Esophagus squamous epithelium (tissue), 5 donors: ENCODE measurements at places on chromosomes 4 and X.

DNA sequence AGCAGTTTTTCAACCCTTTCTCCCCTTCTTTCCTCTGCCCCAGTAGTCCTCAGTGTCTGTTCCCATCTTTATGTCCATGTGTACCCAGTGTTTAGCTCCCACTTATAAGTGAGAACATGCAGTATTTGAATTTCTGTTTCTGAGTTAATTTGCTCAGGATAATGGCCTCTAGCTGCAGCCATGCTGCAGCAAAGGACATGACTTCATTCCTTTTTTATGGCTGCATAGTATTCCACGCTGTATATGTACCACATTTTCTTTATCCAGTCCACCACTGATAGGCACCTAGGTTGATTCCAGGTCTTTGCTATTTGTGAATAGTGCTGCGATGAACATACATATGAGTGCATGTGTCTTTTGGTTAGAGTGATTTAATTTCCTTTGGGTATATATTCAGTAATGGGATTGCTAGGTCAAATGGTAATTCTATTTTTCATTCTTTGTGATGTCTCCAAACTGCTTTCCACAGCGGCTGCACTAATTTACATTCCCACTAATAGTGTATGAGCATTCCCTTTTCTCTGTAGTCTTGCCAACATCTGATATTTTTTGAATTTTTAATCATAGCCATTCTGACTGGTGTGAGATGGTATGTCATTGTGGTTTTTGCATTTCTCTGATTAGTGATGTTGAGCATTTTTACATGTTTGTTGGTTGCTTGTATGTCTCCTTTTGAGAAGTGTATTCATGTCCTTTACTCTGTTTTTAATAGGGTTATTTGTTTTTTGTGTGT is 54.6 kb upstream of the ANK2 start:
- DNase-seq: no peak
- no peak overlapping the region for H3K4me3 ChIP-seq
- no peaks in the 10 kb centered on the region for H3K4me1 ChIP-seq
- no peaks in the 10 kb centered on the region for H3K27me3 ChIP-seq

DNA sequence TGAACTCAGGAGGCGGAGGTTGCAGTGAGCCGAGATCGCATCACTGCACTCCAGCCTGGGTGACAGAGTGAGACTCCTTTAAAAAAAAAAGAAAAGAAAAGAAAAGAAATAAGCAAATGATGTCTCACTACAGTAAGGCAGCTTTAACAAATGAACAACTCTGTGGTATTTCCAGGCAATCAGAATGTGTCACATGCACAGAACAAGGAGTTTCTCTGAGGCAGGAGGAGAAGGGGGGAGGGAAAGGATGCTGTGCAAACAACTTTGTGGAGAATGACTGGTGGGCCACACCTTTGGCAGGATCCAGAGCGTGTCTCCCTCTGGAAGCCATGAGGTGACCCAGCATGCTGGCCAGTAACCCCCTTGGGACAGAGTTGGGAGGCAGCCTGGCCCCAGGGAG is 57.6 kb downstream of the RAI2 start:
- no peak overlapping the region for H3K27ac ChIP-seq
- DNase-seq: no peak
- no peak overlapping the region for H3K4me3 ChIP-seq
- H3K27me3 ChIP-seq: no peaks in the 10 kb centered on the region
- H3K4me1 ChIP-seq: no peaks in the 10 kb centered on the region

GRCh38 chr4:141686146-141686775 is 49.9 kb downstream of the IL15 start:
- H3K27me3 ChIP-seq: no peaks in the 10 kb centered on the region
- H3K36me3 ChIP-seq: no peaks in the 10 kb centered on the region
- peaks cover 6% of the 10 kb centered on the region for H3K4me1 ChIP-seq
- H3K27ac ChIP-seq: no peak overlapping the region
- no peak for DNase-seq

DNA sequence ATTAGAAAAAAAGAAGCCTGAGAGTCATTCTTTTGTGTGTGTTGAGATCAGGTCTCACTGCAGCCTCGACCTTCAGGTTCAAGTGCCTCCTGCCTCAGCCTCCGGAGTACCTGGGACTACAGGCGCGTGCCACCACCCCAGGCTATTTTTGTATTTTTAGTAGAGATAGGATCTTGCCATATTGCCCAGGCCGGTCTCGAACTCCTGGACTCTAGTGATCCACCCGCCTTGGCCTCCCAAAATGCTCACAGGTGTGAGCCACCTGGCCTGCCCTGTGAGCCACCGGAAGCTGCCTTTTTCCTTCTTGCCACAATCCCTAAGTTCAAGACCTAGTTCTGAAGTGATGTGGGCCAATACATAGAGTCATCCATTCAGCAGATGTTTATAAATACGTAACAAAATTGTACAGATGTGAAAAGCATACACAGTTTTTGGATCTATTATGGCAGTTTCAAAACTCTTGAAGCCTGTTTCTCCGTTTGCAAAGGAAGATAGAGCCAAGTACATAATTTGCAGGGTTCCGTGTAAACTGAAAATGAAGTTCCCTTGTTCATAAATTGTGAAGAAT is 536 bp upstream of the CTSO start:
- H3K36me3 ChIP-seq: no peaks in the 10 kb centered on the region
- peak overlapping the region; percentile 100 for H3K27ac ChIP-seq
- H3K4me3 ChIP-seq: peak overlapping the region; percentile 99
- H3K4me1 ChIP-seq: peaks cover 3% of the 10 kb centered on the region
- no peaks in the 10 kb centered on the region for H3K27me3 ChIP-seq

GRCh38 chrX:151183912-151184565 is 7.7 kb downstream of the GPR50 start:
- no peak overlapping the region for H3K4me3 ChIP-seq
- DNase-seq: no peak

GRCh38 chrX:99750721-99751120 is 659.4 kb downstream of the PCDH19 start:
- DNase-seq: no peak
- no peak overlapping the region for H3K4me3 ChIP-seq
- H3K27me3 ChIP-seq: no peaks in the 10 kb centered on the region
- no peaks in the 10 kb centered on the region for H3K4me1 ChIP-seq

DNA sequence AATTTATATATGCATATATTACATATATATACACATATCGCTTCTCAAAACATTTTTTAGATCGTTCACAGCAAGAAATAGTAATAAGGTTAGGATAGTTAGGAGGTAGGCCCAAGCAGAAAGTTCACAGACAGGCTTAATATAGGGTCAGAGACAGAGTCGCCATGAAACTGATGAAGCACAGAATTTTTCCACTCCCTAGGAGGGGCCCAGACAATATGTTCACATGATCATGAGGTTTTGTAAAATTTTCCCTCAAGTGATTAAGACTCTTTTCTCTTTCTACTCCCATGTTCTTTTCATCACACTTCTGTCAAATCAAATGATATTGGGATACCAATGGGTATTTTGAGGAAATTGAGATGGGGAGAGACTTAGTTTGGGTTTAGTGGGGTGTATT is 5.2 kb upstream of the ENAM start:
- no peak overlapping the region for H3K4me3 ChIP-seq
- H3K27me3 ChIP-seq: no peaks in the 10 kb centered on the region
- H3K36me3 ChIP-seq: no peaks in the 10 kb centered on the region
- no peak overlapping the region for H3K27ac ChIP-seq

- no peaks in the 10 kb centered on the region for H3K36me3 ChIP-seq
- no peaks in the 10 kb centered on the region for H3K4me1 ChIP-seq
- no peak overlapping the region for H3K27ac ChIP-seq
- no peaks in the 10 kb centered on the region for H3K27me3 ChIP-seq
Measured at GRCh38 chrX:8629871-8630270, 102.1 kb downstream of the ANOS1 start.

- no peaks in the 10 kb centered on the region for H3K4me1 ChIP-seq
- no peaks in the 10 kb centered on the region for H3K36me3 ChIP-seq
- no peaks in the 10 kb centered on the region for H3K27me3 ChIP-seq
- no peak overlapping the region for H3K4me3 ChIP-seq
- DNase-seq: no peak
Measured at GRCh38 chr4:134691915-134692314, 490.3 kb upstream of the PABPC4L start.

- H3K4me1 ChIP-seq: no peaks in the 10 kb centered on the region
- no peak overlapping the region for H3K4me3 ChIP-seq
- H3K27me3 ChIP-seq: no peaks in the 10 kb centered on the region
- H3K27ac ChIP-seq: no peak overlapping the region
Measured at GRCh38 chrX:42837101-42837726, 59.3 kb upstream of the PPP1R2C start.

DNA sequence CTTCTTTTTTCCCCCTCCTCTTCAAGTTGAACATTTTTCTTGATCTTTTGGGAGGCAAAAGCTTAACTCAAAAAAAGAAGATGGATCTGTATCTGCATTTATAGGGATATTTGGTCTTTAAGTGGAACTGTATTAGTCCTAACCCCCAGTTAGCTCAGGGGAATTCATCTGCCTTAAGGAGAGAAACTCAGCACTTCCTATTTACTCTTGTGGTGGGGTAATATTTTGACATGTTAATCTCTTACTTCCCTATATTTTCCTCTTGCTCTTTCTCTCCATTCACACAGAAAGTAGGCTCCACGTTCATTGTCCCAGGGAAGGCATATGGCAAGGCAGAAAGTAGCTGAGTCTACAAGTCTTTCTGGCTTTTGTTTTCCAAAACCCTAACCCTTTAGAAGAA is 5.3 kb downstream of the LRRC66 start:
- no peak overlapping the region for H3K4me3 ChIP-seq
- no peaks in the 10 kb centered on the region for H3K27me3 ChIP-seq
- H3K4me1 ChIP-seq: no peaks in the 10 kb centered on the region
- no peak overlapping the region for H3K27ac ChIP-seq
- no peaks in the 10 kb centered on the region for H3K36me3 ChIP-seq
- no peak for DNase-seq

GRCh38 chr4:41080976-41081375 is 133.4 kb downstream of the APBB2 start:
- H3K27ac ChIP-seq: no peak overlapping the region
- no peak for DNase-seq
- H3K36me3 ChIP-seq: no peaks in the 10 kb centered on the region
- no peaks in the 10 kb centered on the region for H3K4me1 ChIP-seq
- H3K4me3 ChIP-seq: no peak overlapping the region
- no peaks in the 10 kb centered on the region for H3K27me3 ChIP-seq

- DNase-seq: no peak
- H3K4me1 ChIP-seq: no peaks in the 10 kb centered on the region
- H3K27ac ChIP-seq: no peak overlapping the region
- H3K36me3 ChIP-seq: no peaks in the 10 kb centered on the region
Measured at GRCh38 chrX:34917146-34917545, 25.4 kb upstream of the FAM47B start.

DNA sequence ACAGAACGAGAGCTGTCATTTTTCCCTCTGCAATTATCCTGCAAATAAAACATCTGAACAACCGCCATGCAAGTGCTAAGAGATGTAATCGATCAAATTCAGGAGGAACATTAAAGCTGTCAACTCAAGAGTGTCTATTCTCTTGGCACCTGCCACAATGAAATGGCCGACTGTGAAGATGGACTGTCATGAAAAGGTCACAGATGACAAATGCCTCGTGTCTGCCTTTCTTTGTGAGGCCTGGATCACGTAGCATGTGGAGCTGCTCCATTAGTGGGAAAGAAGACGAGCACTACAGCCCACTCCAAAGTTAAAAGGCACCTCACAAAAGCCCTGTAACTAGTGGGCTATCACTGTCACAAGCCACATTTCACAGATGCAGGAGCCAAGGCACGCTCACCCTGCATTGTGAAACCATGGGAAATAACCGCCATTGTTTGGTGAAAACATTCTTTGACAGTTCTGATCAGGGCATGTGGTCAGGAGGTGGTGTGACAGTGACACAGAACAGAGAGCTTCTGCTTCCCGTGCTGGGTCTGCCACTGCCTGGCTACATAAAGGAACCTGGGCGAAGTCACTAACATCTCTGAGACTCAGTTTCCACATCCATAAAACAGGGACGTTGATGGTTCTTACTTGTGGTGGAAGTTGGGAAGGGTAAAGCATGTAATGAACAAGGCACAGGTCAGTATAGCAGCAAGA is 98.9 kb downstream of the EVC2 start:
- H3K27ac ChIP-seq: no peak overlapping the region
- H3K36me3 ChIP-seq: no peaks in the 10 kb centered on the region
- no peaks in the 10 kb centered on the region for H3K27me3 ChIP-seq
- H3K4me1 ChIP-seq: no peaks in the 10 kb centered on the region
- H3K4me3 ChIP-seq: no peak overlapping the region

- H3K27me3 ChIP-seq: no peaks in the 10 kb centered on the region
- no peak for DNase-seq
- H3K4me3 ChIP-seq: no peak overlapping the region
- H3K27ac ChIP-seq: no peak overlapping the region
- no peaks in the 10 kb centered on the region for H3K4me1 ChIP-seq
- H3K36me3 ChIP-seq: no peaks in the 10 kb centered on the region
Measured at GRCh38 chr4:125020089-125021034, 294.4 kb upstream of the FAT4 start.

GRCh38 chr4:75054078-75054477 is 121.2 kb downstream of the PARM1 start:
- no peaks in the 10 kb centered on the region for H3K27me3 ChIP-seq
- no peak for DNase-seq
- H3K4me3 ChIP-seq: no peak overlapping the region
- no peak overlapping the region for H3K27ac ChIP-seq

GRCh38 chrX:110415440-110416170 is 57.0 kb downstream of the RTL9 start:
- no peaks in the 10 kb centered on the region for H3K27me3 ChIP-seq
- DNase-seq: no peak
- no peaks in the 10 kb centered on the region for H3K36me3 ChIP-seq
- no peak overlapping the region for H3K27ac ChIP-seq
- no peaks in the 10 kb centered on the region for H3K4me1 ChIP-seq

DNA sequence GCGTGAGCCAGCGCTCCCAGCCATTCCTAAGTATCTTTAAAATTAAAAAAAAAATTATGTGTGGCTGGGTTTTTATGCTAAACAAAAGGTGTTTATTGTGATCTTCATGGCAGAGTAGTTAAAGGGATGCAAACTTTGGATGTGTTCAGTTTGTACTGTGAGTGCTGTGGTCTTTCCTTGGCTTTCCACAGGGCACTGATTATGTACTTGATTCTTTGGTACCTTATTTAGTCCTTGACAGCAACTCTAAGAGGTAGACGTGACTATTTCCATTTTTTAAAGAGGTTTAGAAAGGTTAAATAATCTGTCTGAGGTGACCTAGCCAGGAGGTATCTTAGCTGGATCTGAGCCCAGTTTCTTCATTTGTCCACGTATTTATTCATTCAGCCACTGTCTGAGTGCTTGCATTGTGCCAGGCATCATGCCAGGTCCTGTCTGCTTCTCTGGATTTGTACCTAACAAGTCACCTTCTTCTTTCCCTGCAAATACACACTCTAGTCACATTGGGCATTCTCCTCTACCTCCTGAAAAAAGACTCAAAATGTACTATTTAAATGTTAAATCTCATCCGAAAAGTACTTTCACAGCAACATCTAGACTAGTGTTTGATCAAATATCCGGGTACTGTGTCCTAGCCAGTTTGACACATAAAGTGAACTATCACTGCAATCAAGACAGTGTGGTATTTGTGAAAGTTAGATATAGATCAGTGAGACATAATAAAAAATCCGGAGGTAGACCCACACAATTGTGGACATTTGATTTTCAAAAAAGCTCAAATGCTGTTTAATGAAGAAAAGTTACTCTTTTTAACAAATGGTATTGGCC is 31.5 kb downstream of the WWC2 start:
- no peaks in the 10 kb centered on the region for H3K36me3 ChIP-seq
- no peak overlapping the region for H3K27ac ChIP-seq
- H3K4me1 ChIP-seq: no peaks in the 10 kb centered on the region
- H3K4me3 ChIP-seq: no peak overlapping the region

GRCh38 chr4:96063639-96064038 is 223.7 kb downstream of the PDHA2 start:
- H3K27me3 ChIP-seq: no peaks in the 10 kb centered on the region
- no peaks in the 10 kb centered on the region for H3K4me1 ChIP-seq
- no peaks in the 10 kb centered on the region for H3K36me3 ChIP-seq
- DNase-seq: no peak
- H3K4me3 ChIP-seq: no peak overlapping the region
